A549 (cell line): ENCODE measurements at places on chromosomes 5 and 9.

- no peak for DNase-seq
Measured at GRCh38 chr5:53671447-53671846, 111.0 kb downstream of the NDUFS4 start.

GRCh38 chr9:133956520-133957076, 35.5 kb downstream of the VAV2 start:
- DNase-seq, result no peak

DNA sequence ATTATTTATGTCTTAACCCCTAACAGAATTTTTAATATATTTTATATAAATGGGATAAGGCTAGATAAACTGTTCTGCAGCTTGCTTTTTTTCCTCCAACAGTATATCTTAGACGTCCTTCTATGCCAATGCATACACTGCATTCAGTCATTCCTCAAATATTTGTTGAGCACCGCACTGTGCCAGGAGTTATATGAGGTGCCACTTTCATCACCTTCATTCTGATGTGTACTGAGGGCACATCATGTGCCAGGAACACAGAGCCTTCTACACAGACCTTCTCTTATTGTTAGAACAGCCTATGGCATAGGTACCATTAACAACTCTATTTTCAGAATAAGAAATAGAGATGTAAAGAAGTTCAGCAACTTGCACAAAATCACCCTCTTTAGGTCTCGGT, 570.1 kb downstream of the CDK5RAP2 start:
- no peak for DNase-seq

DNA sequence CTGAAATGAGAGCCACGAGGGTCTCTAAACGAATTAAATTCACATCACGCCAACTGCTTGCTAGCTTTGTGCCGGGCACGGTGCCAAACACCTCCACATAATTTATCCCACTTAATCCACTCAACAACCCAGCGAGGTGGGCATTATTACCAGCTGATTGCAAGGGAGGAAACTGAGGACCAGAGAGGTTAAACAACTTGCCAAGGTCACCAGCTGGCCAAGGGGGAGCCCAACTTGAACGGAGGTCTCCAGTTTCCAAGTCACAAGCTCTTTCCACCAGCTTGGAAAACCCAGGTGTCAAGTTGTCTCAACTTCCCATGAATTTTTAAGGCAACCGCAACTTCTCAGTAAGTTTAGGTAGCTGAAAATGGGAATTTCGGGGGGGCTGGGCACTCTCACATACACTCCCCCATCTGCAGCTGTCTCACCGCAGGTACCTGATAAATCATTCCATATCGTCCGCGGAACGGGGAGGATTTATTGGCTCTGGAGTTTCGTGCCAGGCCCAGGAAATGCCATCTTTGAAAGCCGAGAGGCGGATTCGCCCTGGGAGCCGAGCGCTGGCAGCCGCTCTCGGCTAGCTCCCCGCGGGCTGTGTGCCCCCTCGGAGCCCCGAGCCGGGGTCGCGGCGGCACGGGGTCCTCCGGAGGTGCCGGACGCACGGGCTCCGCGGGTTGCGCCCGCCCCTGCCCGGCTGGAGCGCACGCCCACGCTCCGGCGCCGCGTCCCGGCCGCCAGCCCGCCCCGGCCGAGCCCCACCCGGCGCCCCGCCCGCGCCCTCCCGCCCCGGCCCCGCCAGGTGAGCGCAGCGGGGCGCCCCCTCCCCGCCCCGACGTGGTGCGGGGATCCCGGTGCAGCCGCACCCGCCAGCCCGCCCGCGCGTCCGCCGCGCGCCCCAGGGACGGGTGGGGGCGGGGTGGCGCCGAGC, 617 bp downstream of the PTPN3 start:
- DNase-seq, result peak; percentile 62

GRCh38 chr5:89994266-89994665, 415.3 kb downstream of the CETN3 start:
- DNase-seq, result no peak

GRCh38 chr9:107409581-107410389, 79.8 kb downstream of the KLF4 start:
- no peak for DNase-seq

GRCh38 chr5:34609951-34610441, 46.1 kb upstream of the RAI14 start:
- DNase-seq, result no peak

GRCh38 chr5:6729386-6730310, 16.4 kb downstream of the TENT4A start:
- no peak for DNase-seq

GRCh38 chr5:58999804-59000203, 416.9 kb downstream of the RAB3C start:
- peak; percentile 95 for DNase-seq

DNA sequence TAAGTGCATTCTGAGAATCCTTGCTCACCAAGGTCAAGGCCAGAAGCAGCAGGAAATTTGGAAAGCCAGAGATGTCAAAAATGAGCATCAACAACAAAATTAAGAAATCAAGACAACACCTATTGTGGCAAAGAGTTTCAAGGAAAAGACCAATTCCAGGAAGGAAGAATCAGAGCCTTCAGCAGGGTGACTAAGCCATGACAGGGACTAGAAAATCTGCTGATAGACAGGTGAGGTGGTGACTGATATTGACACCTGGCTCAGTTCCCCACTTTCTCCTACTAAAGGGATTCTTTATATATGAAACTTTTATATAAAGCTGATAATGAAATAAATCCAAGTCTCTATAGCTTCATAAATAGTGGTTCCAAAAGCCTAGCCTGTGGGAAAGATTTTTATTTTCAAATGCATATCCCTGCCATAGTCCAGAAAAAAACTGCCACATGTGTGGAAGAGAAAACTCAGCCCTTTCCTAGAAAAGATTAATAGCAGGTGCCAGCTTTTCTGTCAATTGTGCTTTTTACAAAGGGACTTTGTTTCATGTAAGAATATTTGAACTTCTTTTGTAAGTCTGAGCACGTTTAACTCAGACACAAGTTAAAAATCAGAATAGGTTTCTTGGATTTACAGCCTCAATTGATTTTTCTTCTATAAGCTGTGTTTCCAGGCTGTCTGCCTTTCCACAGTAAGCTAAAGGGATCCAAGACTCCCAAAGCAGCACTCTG, 81.1 kb upstream of the GRAMD2B start:
- DNase-seq, result no peak

DNA sequence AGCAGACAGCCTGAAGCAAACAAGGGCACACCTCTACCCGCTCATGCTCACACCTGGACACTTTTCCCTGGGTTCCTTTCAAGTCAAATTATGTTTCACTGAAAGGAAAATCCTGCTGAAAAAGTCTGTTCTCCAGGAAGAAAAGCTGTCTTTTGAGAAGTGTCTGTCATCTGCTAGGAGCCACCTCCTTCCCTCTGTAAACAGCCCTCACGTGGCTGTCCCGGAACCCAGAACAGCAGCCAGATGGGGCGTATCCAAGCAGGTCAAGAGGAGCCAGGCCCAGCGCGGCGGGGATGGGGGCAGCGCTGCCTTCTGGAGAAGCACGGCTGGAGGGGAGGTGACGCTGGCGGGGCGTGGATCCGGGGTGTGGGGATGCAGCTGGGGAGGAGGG, at the start of gene PNPLA7:
Gene PNPLA7, minus strand, starts transcription at position 172 of the 391 bp plus-strand sequence. CDS start 205 bp downstream, outside the sequence.
- peak; percentile 86 for DNase-seq

- no peak for DNase-seq
Measured at GRCh38 chr5:2755681-2756171, 4.2 kb upstream of the IRX2 start.
